Astrocyte (in vitro differentiated cells and primary cell): ENCODE measurements at places on chromosomes 1 and 21.

DNA sequence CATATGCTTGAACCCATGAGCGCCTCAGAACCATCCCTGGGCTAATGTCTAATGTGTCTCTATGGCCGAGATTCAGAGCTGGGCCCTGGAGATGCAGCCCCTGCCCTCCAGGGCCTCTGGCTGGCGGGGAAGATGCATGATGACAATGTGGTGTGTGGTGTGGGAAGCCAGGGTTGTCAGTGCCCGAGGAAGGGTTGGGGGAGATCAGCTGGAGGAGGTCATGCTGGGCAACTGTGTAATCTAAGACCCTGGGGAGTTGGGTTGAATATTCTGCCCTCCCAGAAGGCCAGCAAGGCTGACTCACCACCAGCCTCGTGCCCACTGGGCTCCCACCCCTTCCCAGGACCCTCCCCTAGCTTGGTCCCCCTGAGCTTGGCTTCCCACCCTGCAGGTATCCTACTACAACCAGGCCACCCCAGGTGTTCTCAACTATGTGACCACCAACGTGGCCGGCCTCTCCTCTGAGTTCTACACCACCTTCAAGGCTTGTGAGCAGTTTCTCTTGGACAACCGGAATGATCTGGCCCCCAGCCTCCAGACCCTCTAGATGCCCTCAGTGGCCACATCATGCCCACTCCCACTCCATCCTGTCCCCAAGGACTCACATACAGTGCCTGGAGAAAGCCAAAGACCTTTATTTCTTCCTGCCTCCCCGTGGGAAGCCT, 14.6 kb downstream of the FAM151A start:
- DNase-seq: no peak

GRCh38 chr1:181513786-181514297, 30.5 kb downstream of the CACNA1E start:
- peak; percentile 26 for DNase-seq

DNA sequence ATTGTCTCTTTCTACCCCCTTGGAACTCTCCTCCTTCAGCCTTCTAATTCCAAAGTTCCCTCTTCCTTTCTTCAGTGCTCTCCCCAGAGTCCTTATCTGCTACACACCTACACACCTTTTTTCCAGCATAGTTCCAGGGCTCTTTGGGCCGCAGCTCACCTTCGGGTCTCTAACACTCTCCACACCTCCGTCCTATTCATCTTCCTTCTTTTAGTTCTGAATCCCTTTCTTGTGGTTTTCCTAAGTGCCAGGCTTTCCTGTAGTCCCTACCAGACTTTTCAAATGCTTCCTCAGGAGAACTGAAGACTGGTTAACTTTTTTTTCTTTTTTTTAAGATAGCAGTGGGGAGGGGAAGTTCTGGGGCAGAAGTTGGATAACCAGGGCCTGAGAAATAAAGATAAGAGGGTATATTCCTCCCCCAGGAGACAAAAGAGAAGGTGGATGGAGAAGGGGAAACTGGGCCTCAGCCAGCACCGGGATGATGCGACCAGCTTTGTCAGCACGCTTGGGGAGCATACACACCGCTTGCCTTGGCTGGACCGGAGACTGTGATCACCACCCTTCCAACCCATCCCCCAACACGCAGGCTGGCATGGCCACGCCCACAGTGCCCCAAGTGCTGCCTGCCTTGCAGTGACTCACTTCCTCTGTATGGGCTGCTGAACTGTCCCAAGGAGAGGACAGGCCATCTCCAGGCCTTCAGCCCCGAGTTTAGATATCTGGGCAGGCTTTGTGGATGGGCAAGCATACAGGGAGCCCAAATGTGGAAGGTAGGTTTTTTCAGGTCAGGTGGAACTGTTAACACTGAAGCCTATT, 2.5 kb upstream of the CERS2 start:
- no peak for DNase-seq

DNA sequence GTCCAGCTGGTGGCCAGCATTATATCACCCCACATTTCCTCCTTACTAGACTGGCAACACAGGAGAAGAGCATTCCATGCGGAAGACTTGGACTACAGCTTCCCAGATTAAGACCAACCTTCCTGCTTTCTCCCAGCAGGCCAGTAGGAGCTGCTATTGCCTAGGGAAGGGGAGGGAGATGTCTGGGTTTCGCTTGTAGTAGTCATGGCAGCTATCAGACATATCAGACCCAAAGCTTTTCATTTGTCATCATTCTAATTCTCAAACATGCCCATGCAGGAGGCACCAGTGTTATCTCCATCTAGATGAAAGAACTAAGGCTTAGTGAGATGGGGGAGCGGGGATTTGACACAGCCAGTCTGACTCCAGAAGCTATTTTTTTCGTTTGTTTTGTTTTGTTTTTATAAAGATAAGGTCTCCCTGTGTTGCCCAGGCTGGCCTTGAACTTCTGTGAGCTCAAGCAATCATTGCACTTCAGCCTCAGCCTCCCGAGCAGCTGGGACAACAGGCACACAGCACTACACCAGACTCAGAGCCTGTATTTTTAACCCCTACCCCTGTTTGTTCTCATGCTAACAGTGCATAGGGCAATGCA, 4.5 kb downstream of the PLA2G2A start:
- peak; percentile 62 for DNase-seq

GRCh38 chr1:68043443-68044090, 6.9 kb downstream of the DIRAS3 start:
- no peak for DNase-seq
